GOT3 (cell line): ENCODE measurements at places on chromosomes 11 and 22.

DNA sequence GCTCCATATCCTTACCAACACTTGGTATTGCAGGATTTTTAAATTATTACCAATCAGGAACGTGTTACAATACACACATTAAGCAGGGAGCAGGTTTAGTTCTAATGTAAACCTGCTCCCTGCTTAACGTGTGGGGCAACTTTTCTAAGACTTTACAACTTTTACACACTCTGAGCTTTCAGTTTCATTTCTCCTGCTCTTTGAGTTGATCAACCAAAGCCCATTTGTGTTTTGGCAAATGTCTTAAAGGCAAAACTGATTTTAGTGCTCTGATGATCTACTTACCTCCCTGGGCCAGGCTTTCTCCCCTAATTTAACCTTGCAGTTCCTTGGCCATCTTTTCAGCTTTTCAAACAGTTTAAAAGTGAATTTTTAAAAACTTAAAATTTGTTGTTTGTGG is 70.9 kb downstream of the ZBTB44 start:
- no peak for DNase-seq

DNA sequence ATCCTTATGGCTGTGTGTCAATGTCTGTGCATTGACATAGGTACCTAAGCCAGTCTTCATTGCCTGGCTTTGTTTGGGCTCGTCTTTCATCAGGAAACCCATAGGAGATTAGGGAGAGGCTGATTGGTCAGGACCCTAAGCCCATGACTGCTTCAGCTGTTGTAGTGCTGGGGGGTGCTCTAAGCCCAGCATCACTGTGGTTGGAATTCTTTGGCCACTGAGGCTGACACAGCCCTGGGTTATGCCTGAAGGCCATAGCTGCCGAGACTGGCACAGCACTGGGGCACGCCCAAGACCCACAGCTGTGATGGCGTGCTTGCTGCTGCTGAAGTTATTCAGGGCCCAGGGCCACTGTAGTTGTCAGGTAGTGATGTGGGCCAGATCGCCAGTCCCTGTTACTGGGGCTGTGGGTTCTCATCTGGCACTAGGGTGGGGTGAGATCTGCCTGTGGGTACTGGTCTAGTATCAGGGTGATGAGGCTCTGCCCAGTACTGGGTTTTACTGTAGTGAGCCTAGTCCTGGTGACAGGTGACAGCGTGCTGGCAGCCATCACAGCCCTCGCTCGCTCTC is 4.9 kb downstream of the USP18 start:
- no peak for DNase-seq

DNA sequence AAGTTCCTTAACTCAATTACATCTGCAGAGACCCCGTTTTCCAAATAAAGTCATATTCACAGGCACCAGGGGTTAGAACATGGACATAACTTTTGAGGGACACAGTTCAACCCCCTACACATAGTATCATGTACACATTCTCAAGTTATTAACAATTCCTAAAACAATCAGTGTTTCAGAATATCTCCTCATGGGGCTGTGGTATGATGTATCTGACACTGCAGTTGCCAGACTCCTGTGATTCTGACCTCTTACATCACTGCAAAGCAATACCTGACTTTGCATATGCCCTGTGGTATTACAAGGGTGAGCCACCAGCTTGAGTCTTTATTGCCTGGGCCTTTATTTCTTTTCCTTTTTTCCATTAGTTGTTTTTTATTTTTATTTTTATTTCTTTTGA is 141.7 kb downstream of the COMMD9 start:
- DNase-seq, result no peak

DNA sequence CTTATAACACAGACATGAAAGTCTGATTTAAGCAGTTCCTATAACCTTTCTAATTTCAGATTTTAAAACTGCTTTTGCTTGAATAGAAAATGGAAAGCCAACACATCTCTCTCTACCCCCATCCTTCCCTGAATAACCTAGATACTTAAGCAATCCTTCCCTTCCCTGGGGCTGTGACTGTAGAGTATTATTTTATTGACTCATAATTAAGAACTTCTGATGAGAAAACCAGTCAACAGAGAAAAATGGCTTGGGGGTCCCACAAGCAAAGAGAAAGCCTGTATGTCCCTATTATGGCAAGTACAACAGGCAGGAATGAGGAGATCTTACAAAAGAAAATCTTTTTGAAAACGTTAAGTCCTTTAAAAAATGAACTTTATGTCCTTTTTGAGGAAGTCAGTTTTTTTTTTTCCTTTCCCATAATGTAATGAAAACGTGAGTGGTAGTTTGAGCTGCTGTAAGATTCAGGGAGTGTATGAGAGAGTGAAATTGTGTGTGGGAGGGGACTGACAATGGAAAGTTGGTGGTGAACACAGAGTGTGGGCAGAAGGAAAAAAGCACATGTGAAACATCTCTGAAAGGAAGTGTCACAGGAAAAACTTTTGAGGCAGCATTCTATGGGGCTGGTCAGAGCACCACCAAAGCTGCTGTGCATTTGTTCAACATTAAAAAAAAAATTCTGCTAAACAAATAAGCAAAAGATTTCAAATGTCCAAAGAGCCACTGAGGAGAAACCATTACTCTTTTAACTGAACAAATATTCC is 154.6 kb downstream of the MAML2 start:
- no peak for DNase-seq

- DNase-seq, result no peak
Measured at GRCh38 chr11:121652971-121653370, 200.2 kb upstream of the SORL1-AS1 start.

GRCh38 chr22:44669561-44669976 is 32.4 kb upstream of the PRR5 start:
- no peak for DNase-seq

GRCh38 chr11:6598555-6598954 is 4.9 kb downstream of the RRP8 start:
- no peak for DNase-seq

- no peak for DNase-seq
Measured at GRCh38 chr11:36122671-36123070, 166.6 kb downstream of the COMMD9 start.

DNA sequence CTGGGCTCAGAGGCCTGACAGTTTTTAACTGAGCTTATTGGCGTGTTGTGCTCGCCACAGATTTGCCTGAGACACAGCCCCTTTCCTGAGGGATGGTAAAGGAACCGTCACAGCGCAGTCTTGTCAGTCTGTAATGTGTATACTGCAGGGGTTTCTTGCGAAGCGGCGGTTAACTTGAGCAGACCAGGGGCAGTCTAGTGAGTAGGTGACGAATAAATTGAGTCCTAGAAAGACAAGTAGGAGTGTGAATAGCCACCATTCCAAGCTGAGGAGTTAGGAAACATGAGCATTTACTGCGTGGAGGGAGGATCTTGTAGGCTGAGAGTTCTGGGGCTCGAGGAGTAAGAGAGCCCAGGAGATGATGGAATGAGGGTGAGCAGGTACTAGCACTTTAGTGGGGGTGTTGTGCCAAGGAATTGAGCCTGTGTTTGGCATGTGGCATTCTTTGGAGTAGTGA is 1.4 kb downstream of the MED15 start:
- DNase-seq, result no peak

DNA sequence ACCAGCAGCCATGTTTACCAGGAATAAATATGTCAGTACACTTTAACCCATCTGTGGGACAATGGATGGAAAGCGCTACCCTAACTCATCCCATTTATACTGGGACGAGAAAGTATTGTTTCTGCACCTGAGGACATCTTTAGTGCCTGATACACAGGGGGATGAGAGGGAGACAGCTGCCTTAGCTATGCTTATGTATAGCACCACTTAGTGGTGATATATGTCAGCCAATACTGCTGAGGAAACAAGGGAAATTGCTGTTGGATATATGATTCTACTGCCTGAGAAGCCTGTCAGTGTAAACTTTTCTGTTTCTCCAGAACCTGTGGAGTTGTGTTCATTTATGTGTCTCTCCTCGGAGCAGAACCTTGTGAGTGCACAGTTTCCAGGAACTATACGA is 13.3 kb upstream of the CEP295 start:
- no peak for DNase-seq

DNA sequence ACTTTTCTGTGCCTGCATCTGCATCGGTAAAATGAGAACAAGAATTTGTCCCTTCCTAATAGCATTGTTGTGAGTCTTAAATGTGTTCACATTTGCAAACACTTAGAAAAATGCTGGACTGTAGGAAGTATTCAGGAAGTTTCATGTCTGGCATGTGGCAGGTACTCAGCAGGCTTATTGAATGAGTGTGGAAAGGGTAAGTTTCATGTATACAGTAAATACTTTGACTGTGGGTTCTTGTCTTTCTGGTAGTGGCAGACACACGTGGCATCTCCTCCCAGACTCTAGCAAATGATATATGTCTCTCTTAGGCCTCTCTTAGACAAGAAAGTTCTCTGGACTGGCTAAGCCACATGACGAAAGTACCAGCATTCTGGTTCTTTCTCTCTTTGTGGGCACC is 179.2 kb downstream of the C11orf91 start:
- no peak for DNase-seq

DNA sequence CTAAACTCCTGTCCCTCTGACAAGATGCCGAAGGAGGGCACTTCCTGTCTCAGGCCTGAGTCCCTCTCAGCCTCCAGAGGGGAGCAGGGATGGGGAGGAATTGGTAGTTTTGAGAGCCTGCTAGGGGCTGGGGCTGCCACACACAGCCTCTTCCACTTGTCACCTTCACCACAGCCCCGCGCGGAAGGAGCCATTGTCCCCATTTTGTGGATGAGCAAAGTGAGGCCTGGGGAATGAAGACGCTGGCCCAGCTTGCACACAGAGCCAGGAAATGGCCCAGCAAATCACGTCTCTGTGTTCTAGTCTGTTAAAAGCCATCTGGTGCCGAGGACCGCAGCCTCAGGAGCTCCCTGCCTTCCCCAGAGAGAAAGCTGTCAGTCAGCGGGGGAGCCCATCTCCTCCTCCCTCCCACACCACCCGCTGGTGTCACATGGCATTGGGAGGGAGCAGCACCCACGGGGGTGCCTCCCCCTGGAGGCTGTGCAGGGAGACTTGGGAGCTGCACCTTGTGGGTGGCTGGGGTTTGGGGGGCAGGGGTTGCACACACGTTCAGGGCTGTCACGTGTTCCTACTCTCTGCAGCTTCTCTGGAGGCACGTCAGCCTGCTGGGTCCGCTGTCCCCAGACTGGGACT is 34.6 kb downstream of the RASD2 start:
- DNase-seq, result no peak

- DNase-seq, result no peak
Measured at GRCh38 chr22:44019846-44020245, 4.3 kb upstream of the PARVB start.

DNA sequence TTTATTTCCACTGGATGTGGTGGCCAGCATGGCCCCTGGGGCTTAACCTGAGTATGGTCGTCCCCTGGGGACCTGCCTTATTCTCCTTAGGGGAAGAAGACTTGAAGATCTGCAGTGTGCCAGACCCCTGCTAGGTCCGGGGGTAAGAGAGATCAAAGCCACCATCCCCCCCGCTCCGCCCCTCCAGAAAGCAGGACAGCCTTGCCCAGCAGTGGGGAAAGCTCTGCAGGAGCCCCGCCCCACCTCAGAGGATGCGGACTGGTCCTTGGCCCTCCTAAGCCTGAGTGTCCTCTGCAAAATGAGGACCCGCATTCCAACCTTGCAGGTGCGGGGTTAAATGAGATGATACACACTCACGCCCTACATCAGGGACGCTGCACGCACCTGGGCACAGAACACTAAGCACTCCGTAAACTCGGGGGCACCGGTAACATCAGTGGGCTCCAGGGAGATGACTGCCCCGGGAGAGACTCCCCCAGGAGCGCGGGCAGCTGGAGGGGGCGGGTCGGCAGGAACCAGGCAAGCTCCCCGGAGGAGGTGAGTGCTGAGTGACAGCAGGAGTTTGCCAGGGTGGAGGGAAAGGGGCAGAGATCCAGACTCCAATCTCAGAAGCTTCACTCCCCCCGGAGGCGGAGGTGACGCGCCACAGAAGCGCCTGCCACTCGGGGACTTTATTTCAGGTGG is 564 bp upstream of the ANO1 start:
- no peak for DNase-seq

- DNase-seq, result no peak
Measured at GRCh38 chr11:66183494-66184048, 84.9 kb upstream of the RAB1B start.

GRCh38 chr22:45843031-45843430 is 133.9 kb downstream of the WNT7B start:
- no peak for DNase-seq

DNA sequence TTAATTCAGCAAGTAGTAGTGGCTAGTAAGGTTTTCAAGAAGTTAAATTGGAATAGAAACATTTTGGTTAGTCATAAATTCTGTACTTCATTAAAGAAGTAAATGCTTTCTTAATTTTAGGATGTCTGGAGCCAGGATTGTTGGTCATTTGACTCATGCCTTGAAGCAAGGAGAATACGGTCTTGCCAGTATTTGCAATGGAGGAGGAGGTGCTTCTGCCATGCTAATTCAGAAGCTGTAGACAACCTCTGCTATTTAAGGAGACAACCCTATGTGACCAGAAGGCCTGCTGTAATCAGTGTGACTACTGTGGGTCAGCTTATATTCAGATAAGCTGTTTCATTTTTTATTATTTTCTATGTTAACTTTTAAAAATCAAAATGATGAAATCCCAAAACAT is 25.8 kb downstream of the ACAT1 start:
- no peak for DNase-seq

DNA sequence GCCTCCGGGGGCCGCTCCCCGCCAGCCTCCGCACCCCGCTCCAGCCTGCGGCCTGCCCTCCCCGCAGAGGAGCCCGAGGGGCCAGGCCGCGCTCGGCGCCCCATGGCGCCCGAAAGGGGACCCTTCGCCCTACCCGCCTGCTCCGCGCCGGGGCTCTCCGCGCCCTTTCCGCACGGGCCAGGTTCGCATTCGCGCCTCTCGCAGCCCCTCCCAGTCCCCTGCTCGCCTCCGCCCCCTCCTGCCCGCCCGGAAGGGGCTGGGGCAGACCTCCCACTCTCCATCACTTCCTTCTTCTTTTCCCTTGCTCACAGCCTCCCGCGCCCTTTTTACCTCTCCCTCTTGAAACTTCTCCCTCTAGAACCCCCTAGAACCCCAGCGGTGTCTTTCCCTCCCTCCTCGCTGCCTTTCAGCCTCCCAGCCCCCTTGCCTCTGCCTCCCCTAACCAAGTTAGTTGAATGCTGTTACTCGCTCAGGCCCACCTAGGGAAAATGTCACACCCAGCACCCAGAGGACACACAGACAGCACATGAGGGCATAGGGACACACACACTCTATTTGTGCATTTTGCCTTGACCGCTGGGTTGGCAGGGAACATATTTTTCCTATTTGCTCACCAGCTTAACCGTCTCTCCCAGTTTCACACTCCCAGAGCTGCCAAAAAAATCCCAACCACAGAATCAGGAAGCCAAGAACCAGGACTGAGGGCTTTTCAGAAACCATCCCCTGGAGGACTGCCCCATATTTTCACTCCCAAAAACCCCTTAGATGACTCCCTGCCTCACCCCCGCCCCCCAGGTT is at the start of gene SLC43A3:
Gene SLC43A3 (minus strand): TSS at position 193 of the 798 bp plus-strand sequence. CDS start 949 bp downstream, outside the sequence.
- DNase-seq, result peak; percentile 82
